ENCODE measurements at places on chromosomes 2 and 18.

DNA sequence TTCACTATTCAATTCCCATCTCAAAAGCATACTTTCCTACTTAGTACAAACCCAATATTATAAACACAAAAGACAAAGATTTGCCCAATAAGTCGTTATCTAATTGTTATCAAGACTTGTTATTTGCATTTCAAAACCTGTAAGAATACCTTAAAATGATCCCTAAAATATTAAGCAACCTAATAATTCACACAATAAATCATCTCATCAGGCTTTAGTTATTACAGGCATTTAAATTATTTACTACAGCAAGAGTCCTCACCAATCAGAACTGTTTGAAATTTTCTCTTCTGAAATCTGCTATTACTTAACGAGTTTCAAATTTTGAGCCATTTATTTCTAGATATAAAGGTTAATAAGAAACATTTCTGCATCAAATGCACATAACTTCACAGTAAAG, 1.6 kb downstream of the CCDC88A start:
- DNase-seq, result no peak

GRCh38 chr2:18527326-18527725, 33.1 kb downstream of the RDH14 start:
- no peak for DNase-seq

DNA sequence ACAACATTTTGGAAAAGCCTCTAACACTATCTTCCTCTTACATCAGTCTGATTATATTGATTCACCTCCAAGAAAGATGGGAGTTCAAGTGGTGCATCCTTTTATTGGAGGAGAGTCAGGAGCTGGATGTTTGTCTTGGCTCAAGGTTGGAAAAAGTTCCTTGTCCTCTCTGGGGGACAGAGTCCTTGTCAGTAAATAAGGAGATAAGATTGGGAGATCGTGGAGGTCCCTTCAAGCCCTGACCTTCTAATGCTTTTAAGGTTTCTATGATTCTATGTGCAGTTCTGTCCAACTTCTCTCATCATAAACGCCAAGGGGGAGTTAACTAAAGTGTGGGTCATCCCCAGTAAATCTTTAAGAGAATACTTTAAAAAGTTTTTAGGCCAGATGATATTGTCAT, 60.9 kb upstream of the CCBE1 start:
- no peak for DNase-seq

DNA sequence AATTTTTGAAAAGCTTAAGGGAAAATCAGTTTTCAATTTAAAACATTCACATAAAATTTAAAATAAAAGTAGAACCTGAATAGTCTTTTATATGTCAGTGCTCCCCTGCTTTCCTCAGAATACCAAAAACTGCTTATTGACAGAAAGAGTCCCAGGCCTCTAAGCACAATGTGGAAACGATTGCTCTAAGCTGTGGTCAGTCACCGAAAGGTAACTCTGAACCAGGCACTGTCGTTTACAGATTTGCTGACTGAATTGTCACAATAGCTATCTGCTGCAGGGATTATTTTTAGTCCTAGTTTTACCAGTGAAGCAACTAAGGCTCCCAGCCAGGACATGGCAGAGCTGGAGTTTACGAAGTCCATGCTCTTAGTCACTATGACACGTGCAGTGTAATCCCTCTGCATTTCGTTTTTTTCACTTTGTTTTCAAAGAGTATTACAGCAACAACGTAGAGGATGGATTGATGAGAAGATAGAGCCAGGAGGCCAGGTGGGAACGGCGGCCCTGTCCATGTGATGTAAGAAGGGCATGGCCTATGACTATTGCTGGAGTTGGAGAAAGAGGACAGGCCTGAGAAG, 28.1 kb upstream of the TMEM247 start:
- DNase-seq, result no peak

- no peak for DNase-seq
These were observed 284.3 kb upstream of the SPRED2 start for GRCh38 chr2:65716698-65717097.

DNA sequence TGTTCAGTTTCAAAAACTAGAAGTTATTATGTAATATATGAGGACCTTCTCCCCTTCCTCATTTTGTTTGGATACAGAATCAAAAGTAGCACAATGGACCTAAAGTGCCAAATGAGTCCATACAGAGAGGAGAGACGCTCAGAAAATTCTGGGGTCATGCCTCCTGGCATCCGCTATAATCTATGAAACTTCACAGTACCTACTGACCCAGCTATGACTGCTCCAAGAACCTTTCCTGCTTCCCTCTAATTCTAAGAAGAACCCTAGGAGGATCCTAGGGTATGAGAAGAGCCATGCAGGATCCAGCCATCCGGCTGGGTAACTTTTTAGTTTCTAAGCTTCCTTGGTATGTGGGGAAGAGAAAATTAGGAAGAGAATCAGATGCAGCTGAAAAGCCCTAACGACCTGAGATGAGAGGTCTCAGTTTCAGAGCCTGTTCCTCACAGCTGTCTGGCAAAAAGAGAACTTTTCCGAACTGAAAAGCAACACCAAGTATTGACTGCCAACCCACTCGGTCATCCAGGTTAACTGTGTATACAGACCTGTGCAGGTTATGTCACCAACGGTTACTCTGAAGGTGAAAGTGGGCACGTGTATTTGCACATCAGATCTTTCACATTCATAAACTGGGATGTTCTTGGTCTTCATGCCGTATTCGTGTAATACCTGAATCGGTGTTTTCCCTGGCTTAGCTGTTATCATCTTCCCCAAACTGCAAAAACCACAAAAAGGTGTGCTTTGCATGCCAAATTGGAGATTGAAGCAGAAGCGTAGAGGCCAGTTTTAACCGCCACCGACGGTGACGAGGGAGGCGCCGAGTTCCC, 1.1 kb downstream of the PRKRA start:
- DNase-seq, result no peak

DNA sequence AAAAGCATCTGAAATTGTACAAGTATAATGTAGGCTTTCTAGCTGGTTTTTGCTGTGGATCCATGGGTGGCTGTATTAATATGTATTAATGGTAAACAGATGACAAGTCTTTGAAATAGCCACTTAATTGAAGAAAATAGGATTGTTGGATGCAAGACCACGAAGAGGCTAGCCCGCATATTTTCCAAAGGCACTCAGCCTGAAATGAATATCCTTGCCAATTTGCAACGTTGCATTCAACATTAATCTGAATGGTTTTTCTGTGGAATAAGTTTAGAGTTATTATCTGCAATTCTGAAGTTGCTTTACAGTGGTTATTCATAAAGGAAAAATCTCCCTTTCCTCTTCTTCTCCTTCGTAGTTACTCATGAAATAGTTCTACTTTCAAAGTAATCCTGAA, 86.2 kb upstream of the SPATS2L start:
- DNase-seq, result no peak

DNA sequence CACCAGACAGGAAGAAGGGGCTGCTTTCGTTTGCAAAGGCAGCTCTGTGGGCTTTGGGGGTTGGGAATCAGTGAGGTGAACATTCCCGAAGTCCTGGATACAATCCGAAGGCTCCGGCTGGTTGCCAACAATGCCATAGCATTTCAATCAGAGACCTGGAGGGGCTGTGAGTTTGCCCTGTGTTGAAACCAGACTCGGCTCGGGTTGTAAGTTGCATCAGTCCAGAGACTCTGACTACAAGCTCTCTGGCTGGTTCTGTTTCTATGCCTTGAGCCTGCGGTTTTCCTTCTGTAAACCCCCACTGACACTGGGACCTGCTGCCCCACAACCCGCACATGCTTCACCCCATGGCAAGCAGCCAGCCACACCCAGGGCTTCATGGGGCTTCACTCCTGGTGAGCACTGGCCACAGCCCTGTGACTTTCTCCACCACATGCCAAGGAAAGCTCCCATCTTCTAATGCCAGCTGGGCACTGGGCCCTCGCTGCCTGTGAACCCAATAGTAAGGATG, 85.7 kb upstream of the ODC1 start:
- no peak for DNase-seq

DNA sequence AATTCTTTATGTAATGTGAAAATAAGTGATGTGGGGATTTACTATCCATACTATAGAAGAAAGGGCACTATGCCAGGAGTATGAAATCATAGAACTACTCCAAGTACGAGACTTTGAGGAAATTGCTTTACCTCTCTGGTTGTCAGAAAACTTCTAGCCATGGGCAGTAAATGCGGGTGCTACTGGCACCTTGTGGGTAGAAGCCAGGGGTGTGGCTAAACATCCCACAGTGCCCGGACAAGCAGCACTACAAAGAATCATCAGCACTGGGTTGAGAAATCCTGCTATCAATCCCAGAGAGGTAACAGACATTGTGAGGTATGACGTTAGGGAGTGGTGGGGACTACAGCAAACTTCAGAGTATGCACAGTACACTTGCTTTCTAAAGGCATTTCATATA, 453.5 kb upstream of the TNP1 start:
- no peak for DNase-seq

Measured in activated CD4-positive, alpha-beta T cell treated with anti-CD3 and anti-CD28 coated beads for 4 hours (primary cell).